HepG2 (cell line): ENCODE measurements at places on chromosomes 1 and 21. TPM values are rescaled to one million over a fixed set of nuclear protein-coding genes. Genes with fewer than 3 reads are reported as not detected.

Gene LCE1D
- total RNA-seq: not detected in 2 replicates

DNA sequence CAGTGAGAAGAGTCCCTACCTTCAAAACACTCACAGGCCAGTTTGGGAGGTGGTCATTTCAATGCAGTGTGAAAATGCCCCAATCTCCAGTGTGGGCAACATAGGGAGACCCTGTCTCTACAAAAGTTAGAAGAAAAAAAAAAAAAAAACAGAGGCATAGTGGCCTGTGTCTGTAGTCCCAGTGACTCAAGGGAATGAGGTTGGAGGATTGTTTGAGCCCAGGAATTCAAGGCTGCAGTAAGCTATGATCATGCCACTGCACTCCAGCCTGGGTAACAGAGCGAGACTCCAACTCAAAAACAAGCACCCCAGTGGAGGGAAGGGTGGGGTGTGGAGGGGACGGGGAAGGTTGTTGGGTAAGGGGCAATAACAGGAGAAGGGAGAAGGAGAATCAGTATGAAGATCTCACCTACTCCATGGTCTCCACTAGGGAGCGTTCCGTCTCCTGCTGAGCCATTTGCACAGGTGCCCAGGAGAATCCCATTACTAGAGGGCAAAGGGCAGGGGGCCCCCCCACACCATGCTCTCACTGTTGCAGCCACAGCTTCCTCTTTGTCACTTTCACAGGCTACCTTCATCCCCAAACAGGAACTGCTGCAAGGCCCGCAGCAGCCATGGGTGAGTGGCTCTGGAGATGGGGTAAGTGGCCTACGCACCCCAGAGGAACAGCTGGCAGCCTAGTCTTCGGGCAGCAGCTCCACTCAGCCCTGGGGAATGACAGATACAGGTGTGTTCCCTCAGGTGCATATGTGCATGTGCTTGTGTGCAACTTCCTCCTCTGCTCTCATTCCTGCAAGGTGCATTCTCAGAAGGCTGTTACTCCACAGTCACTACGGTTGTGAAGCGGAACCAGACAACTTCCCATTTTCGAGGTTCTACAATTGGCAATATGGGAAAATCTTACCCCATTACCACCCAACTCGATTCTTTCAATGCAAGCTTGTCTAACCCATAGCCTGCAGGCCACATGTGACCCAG lies 87.9 kb upstream of the LYST start:
- H3K4me3 ChIP-seq: no peak overlapping the region
- no peaks in the 10 kb centered on the region for H3K36me3 ChIP-seq
- H3K27me3 ChIP-seq: no peaks in the 10 kb centered on the region; the same call in 1 of the 2 replicates
- peak; percentile 37 for DNase-seq
- H3K4me1 ChIP-seq: peaks cover 11% of the 10 kb centered on the region

GRCh38 chr1:165954940-165955339 lies 127.5 kb downstream of the UCK2 start:
- DNase-seq: no peak
- no peak overlapping the region for H3K4me3 ChIP-seq
- no peaks in the 10 kb centered on the region for H3K27me3 ChIP-seq

GRCh38 chr1:235749755-235750300 lies 100.2 kb upstream of the GNG4 start:
- H3K27ac ChIP-seq: no peak overlapping the region
- DNase-seq: no peak
- H3K27me3 ChIP-seq: no peaks in the 10 kb centered on the region
- H3K36me3 ChIP-seq: no peaks in the 10 kb centered on the region
- H3K4me1 ChIP-seq: peaks cover 8% of the 10 kb centered on the region; the same call in 1 of the 2 replicates
